AG04450 (cell line): ENCODE measurements at places on chromosomes 5 and 9.

DNA sequence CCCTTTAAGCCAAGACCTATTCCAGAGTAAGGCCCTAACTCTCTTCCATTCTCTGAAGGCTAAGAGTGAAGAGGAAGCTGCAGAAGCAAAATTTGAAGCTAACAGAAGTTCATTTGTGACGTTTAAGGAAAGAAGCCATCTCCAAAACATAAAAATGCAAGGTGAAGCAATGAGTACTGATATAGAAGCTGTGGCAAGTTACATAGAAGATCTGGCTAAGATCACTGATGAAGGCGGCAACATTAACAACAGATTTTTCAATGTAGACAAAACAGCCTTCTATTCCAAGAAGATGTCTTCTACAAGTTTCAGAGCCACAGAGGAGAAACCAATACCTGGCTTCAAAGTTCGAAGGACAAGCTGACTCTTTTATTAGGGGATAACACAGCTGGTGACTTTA, 1143.4 kb downstream of the CDH12 start:
- DNase-seq = no peak

DNA sequence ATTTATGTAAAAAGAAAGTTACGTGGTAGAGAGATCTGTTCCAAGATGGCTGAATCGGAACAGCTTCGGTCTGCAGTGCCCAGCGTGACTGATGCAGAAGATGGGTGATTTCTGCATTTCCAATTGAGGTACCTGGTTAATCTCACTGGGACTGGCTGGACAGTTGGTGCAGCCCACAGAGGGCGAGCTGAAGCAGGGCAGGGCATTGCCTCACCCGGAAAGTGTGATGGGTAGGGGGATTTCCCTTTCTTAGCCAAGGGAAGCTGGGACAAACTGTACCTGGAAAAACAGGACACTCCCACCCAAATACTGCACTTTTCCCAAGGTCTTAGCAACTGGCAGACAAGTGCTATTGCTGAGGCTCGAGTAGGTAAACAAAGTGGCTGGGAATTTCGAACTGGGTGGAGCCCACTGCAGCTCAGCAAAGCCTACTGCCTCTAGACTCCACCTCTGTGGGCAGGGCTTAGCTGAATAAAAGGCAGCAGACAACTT, 13.1 kb upstream of the HSD17B4 start:
- DNase-seq = no peak

GRCh38 chr9:120928015-120928482, 1.5 kb upstream of the TRAF1 start:
- no peak for DNase-seq

DNA sequence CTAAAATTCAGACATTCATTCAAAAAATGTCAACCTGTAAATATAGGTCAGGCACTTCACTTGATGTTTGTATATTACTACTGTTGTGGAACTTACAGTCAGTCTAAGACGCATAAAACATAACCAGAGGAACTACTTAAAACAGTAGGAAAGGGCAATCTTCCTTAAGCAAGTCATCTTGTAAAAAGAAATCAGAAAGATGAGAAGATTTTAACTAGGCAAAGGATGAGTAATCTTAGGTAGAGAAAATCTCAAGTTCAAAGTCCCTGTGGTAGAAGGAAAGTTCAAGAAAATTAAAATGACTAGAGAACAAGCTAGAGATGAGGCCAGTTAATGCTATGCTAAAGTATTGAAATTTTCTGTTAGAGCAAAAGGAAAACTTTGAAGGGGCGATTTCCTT, 152.4 kb downstream of the RAPGEF6 start:
- DNase-seq = no peak

- no peak for DNase-seq
These were observed 29.0 kb upstream of the SSBP2 start for GRCh38 chr5:81779916-81780266.
